HCT116 (cell line): ENCODE measurements at places on chromosomes 1 and 21. TPM values are rescaled to one million over a fixed set of nuclear protein-coding genes. Genes with fewer than 3 reads are reported as not detected.

- no peak overlapping the region for H3K4me3 ChIP-seq
- no peak overlapping the region for H3K27ac ChIP-seq
- H3K36me3 ChIP-seq, result no peaks in the 10 kb centered on the region
- H3K27me3 ChIP-seq, result no peaks in the 10 kb centered on the region
- no peaks in the 10 kb centered on the region for H3K4me1 ChIP-seq
These were observed 22.8 kb downstream of the SLAMF7 start for GRCh38 chr1:160761886-160762285.

DNA sequence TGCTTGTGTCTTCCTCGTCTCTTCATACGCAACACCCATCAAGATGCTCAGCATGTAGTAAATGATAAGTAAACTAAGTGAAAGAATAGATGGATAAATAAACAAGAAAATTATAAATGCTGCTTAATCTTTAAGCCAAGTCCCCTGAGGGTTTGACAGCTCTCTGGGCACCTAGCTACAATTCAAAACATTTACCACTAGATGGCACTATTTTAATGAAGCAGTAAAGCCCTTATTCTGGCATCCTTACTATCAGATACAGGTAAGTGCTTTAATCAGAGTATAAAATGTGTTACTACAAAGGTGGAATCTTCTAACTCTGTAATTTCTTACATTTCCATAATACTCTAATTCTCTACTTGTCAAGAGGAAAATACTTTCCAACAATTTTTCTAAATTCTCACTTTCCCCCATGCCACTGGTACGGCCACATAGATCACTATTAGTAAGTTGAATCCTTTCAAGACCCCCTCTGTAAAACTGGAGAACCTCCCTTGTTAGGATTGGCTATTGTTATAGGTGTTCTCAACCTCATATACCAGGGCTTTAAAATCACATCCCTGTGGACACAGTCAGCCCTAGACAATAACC is 137.8 kb downstream of the BARHL2 start:
- no peak overlapping the region for H3K27ac ChIP-seq
- no peaks in the 10 kb centered on the region for H3K36me3 ChIP-seq
- peaks cover 26% of the 10 kb centered on the region for H3K27me3 ChIP-seq
- H3K4me1 ChIP-seq, result no peaks in the 10 kb centered on the region
- H3K4me3 ChIP-seq, result no peak overlapping the region

The MDM4 gene
- 79.5 TPM for total RNA-seq

DNA sequence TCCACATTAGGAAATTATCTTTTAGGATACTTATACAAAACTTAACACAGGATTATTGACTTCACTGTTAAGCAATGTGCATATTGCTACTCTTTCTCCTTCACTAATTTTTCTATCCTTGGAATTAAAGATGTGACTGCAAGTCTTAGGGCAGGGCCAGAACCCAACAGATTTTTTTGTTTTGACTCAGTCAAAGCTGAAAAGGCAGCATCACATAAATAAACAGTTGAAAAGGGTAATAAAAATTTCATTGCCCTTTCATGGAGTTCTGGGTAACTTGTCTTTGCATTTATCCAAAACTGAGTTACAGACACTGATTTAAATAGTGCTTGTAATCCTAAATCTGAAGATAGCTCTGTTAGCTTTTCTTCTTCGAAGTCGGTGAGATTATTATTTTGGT is 1.9 kb upstream of the TMEM35B start:
- peaks cover 13% of the 10 kb centered on the region for H3K4me1 ChIP-seq
- no peaks in the 10 kb centered on the region for H3K27me3 ChIP-seq
- H3K4me3 ChIP-seq, result no peak overlapping the region
- no peak for DNase-seq
- no peaks in the 10 kb centered on the region for H3K36me3 ChIP-seq
- no peak overlapping the region for H3K27ac ChIP-seq

- H3K27ac ChIP-seq, result no peak within 1 kb of the TSS
- H3K27me3 ChIP-seq, result peaks cover 16% of the 10 kb centered on the region
- DNase-seq, result no peak
- no peaks in the 10 kb centered on the region for H3K36me3 ChIP-seq
- H3K4me3 ChIP-seq, result no peak within 1 kb of the TSS
- no peaks in the 10 kb centered on the region for H3K4me1 ChIP-seq
These were observed at the start of gene FCRL2 for GRCh38 chr1:157776971-157777391. Gene FCRL2 (minus strand): TSS chr1:157777132. CDS start chr1:157777073, 59 bp downstream.

The EPHB2 gene
- 19.5 TPM for total RNA-seq

GRCh38 chr1:3423245-3423829 is 31.1 kb upstream of the ARHGEF16 start:
- no peak overlapping the region for H3K27ac ChIP-seq
- no peaks in the 10 kb centered on the region for H3K36me3 ChIP-seq
- H3K4me3 ChIP-seq, result no peak overlapping the region
- no peaks in the 10 kb centered on the region for H3K4me1 ChIP-seq

GRCh38 chr1:35222322-35223083 is 29.6 kb upstream of the SFPQ start:
- H3K4me3 ChIP-seq, result no peak overlapping the region
- no peaks in the 10 kb centered on the region for H3K27me3 ChIP-seq
- no peaks in the 10 kb centered on the region for H3K36me3 ChIP-seq
- DNase-seq, result no peak

GRCh38 chr1:107430540-107431228 is 289.8 kb downstream of the NTNG1 start:
- no peaks in the 10 kb centered on the region for H3K27me3 ChIP-seq
- H3K36me3 ChIP-seq, result no peaks in the 10 kb centered on the region
- H3K4me1 ChIP-seq, result no peaks in the 10 kb centered on the region

DNA sequence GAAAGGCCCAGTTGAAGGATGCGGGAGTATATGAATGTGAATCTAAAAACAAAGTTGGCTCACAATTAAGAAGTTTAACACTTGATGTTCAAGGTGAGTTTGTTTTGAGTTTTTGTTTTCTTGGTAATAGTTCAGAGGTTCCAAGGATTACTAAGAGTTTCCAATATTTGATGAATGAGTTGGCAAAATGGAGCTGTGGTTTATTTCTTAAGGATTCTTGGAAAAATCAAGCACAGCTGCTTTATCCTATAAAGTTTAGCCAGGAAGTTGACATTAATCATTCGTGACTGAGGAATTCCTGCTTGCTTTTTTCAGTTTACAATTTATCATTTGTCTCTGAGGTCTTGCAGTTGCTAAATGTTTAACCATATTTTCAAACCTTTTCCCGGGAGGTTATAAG is 15.1 kb downstream of the VCAM1 start:
- H3K27me3 ChIP-seq, result no peaks in the 10 kb centered on the region
- no peak for DNase-seq
- no peaks in the 10 kb centered on the region for H3K36me3 ChIP-seq
- no peaks in the 10 kb centered on the region for H3K4me1 ChIP-seq

- DNase-seq, result no peak
- no peaks in the 10 kb centered on the region for H3K4me1 ChIP-seq
- no peak overlapping the region for H3K4me3 ChIP-seq
- H3K27ac ChIP-seq, result no peak overlapping the region
- H3K36me3 ChIP-seq, result no peaks in the 10 kb centered on the region
- H3K27me3 ChIP-seq, result no peaks in the 10 kb centered on the region; the same call in 1 of the 2 replicates
These were observed 168.0 kb upstream of the RAB4A start for GRCh38 chr1:229102741-229103391.

The CFAP57 gene
- total RNA-seq, result 0.49 TPM
